Endodermal cell (in vitro differentiated cells): ENCODE measurements at places on chromosomes 16 and 17.

GRCh38 chr16:67709050-67709449 lies 10.1 kb downstream of the GFOD2 start:
- no peak for DNase-seq
- no peaks in the 10 kb centered on the region for H3K27me3 ChIP-seq
- H3K4me3 ChIP-seq, result no peak overlapping the region
- H3K36me3 ChIP-seq, result no peaks in the 10 kb centered on the region

GRCh38 chr16:25011891-25012514 lies 3.2 kb downstream of the ARHGAP17 start:
- no peak overlapping the region for H3K27ac ChIP-seq
- H3K27me3 ChIP-seq, result no peaks in the 10 kb centered on the region
- DNase-seq, result no peak
- H3K4me1 ChIP-seq, result peaks cover 6% of the 10 kb centered on the region
- H3K4me3 ChIP-seq, result no peak overlapping the region
- peaks cover 16% of the 10 kb centered on the region for H3K36me3 ChIP-seq

GRCh38 chr17:42409523-42410318 lies 13.3 kb downstream of the CAVIN1 start:
- DNase-seq, result peak; percentile 38
- H3K4me1 ChIP-seq, result no peaks in the 10 kb centered on the region
- no peak overlapping the region for H3K27ac ChIP-seq
- H3K4me3 ChIP-seq, result no peak overlapping the region
- no peaks in the 10 kb centered on the region for H3K36me3 ChIP-seq
- H3K27me3 ChIP-seq, result peaks cover 7% of the 10 kb centered on the region

DNA sequence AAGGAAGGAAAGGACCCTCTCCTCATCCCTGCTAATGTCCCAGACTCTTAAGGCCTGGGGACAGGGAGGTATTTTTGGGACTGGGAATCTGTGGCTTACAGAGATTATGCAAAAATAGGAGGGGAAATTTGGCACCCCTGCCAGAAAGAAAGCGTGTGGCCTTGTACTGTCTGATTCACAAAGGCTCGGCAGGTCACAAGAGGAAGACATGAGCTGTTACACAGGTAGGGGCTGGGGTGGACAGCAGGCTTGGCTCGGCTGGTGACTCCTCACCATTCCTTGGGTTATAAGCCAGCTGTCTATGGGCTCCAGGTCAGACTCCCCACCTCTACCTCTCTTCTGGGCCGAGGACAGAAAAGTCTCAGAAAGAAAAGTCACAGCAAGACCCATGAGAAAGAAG lies 20.7 kb upstream of the SREBF1 start:
- no peaks in the 10 kb centered on the region for H3K4me1 ChIP-seq
- H3K27me3 ChIP-seq, result no peaks in the 10 kb centered on the region
- H3K36me3 ChIP-seq, result no peaks in the 10 kb centered on the region
- H3K4me3 ChIP-seq, result no peak overlapping the region
- no peak overlapping the region for H3K27ac ChIP-seq
- peak; percentile 38 for DNase-seq

- H3K36me3 ChIP-seq, result no peaks in the 10 kb centered on the region
- no peaks in the 10 kb centered on the region for H3K27me3 ChIP-seq
- no peak for DNase-seq
- H3K4me1 ChIP-seq, result no peaks in the 10 kb centered on the region
Measured at GRCh38 chr17:63040816-63041215, 74.8 kb downstream of the TANC2 start.

DNA sequence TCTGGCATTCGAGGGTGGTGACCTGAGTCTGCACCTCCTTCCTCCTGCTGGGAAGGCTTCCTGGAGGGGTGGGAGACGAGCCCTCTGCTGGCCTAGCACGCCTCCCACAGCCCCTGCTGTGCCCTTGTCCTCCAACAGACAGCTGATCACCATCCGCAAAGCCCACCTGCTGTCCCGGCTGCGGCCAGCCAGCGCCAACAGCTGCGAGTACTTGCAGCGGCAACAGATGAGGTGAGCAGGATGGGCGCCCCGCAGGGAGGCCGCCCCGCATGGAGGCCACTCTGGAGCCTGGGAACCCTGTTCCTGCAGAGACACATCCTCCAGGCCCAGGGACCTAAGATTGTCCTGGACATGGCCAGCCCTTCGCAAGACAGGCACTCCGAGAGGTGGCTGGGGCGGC lies 21.6 kb downstream of the UBALD1 start:
- no peaks in the 10 kb centered on the region for H3K27me3 ChIP-seq
- peaks cover 5% of the 10 kb centered on the region for H3K4me1 ChIP-seq
- DNase-seq, result peak; percentile 92
- no peaks in the 10 kb centered on the region for H3K36me3 ChIP-seq
- no peak overlapping the region for H3K4me3 ChIP-seq

DNA sequence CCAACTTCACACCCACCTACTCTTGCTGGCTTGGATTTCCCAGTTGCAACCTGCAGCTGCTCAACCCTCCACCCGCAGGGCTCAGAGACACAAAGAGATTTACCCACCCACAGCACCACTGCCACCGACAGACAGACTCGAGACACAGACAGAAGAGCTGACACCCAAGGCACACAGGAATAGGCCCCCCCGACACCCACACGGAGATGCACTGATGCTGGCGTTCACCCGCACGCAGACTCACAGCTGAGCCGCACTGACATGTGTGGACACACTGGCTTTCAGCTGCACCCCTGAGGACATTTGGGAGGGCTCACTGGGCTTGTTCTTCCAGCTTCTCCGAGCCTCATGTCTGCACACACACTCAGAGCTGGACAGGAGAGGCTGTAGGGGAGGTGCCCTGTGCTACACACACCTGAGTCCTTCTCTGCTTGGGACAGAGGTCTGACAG lies 8.2 kb downstream of the STX1B start:
- no peaks in the 10 kb centered on the region for H3K36me3 ChIP-seq
- peaks cover 25% of the 10 kb centered on the region for H3K27me3 ChIP-seq
- H3K4me1 ChIP-seq, result no peaks in the 10 kb centered on the region
- no peak overlapping the region for H3K4me3 ChIP-seq
- DNase-seq, result peak; percentile 41

DNA sequence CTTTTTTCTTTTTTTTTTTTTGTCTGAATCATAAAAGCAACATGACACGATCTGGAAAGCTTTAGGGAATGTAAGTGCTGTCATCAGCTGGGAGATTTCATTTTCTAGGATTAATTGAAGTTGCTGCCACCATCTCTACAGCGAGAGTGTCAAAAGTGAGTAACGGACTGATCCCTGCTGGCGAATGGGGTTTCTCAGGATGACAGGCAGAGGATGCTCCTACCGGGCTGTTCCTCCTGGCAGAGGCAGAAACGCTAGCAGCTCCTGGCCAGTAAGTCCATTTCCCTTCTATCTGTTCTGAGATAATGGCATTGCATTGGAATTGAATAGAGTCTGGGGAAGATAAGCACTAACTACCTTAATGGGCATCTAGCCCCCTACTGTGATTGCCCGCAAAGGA lies 80.5 kb upstream of the KIFC3 start:
- no peak overlapping the region for H3K4me3 ChIP-seq
- no peak overlapping the region for H3K27ac ChIP-seq
- H3K27me3 ChIP-seq, result no peaks in the 10 kb centered on the region
- no peaks in the 10 kb centered on the region for H3K36me3 ChIP-seq

DNA sequence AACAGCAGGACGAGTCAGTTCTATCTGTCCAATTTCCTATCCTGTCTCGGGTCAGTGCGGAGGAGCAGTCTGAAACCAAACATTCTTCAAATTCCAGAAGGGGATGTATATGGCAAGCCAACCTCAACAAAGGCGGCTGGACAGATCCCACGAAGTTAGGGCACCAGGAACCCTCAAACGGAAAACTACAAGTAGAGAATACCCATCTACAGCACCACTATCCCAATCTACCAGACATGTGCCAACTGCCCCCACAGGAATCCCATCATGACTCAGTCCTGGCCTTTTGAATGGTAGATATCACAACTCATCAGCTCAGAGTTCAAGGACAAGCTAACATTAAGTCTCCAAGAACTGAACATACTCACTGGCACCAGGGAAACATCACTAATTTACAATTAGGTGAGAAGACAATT lies 2.3 kb downstream of the NAT9 start:
- H3K4me3 ChIP-seq, result no peak overlapping the region
- no peak overlapping the region for H3K27ac ChIP-seq
- peaks cover 56% of the 10 kb centered on the region for H3K36me3 ChIP-seq
- no peaks in the 10 kb centered on the region for H3K27me3 ChIP-seq
- DNase-seq, result no peak
- peaks cover 5% of the 10 kb centered on the region for H3K4me1 ChIP-seq

- H3K4me1 ChIP-seq, result no peaks in the 10 kb centered on the region
- DNase-seq, result no peak
- H3K27ac ChIP-seq, result no peak overlapping the region
- no peaks in the 10 kb centered on the region for H3K36me3 ChIP-seq
- H3K27me3 ChIP-seq, result peaks cover 33% of the 10 kb centered on the region
Measured at GRCh38 chr16:6853565-6853964, 479.1 kb upstream of the RBFOX1 start.

GRCh38 chr17:8927395-8927794 lies 38.1 kb downstream of the PIK3R5 start:
- H3K27ac ChIP-seq, result no peak overlapping the region
- H3K4me3 ChIP-seq, result no peak overlapping the region
- H3K27me3 ChIP-seq, result no peaks in the 10 kb centered on the region
- DNase-seq, result no peak

DNA sequence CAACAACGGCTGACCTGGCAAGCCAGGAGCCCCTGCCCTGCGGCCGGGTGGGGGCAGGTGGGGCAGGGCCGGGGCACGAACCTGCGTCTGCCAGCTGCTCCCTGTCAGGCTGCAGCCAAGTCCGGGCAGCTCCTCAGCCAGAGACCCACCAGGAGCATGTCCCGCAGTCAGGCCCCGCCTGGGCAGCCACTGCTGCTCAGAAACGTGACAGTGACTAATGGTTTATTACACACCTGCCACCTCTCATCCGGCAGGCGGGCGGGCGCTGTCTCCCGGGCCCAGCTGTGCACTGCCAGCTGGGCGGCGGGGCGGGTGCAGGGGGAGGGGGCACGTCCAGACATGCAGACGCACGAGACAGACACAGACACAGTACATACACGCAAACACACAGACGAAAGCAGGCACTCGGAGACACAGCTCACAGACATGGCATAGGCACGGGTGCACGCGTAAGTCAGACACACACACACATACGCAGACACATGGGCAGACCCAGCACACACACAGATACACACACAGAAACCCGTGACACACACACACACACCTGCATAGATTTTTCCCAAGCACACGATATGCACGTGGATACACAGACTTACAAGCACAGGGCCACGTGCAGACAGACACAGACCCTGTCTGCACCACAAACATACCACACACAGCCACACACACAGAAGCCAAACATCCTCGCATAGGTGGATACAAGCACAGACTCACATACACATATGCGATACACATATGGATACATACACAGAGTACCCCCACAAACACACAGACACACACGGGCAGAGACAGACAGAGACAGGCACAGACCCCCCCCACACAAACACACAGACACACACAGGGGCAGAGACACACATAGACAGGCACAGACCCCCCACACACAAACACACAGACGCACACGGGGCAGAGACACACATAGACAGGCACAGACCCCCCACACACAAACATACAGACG lies 248.3 kb upstream of the CIBAR2 start:
- no peaks in the 10 kb centered on the region for H3K4me1 ChIP-seq
- no peak for DNase-seq
- H3K4me3 ChIP-seq, result no peak overlapping the region
- no peaks in the 10 kb centered on the region for H3K27me3 ChIP-seq

GRCh38 chr16:19123535-19124178 lies 9.9 kb downstream of the ITPRIPL2 start:
- H3K4me3 ChIP-seq, result no peak overlapping the region
- H3K4me1 ChIP-seq, result no peaks in the 10 kb centered on the region
- no peak for DNase-seq
- no peak overlapping the region for H3K27ac ChIP-seq
- peaks cover 3% of the 10 kb centered on the region for H3K36me3 ChIP-seq

DNA sequence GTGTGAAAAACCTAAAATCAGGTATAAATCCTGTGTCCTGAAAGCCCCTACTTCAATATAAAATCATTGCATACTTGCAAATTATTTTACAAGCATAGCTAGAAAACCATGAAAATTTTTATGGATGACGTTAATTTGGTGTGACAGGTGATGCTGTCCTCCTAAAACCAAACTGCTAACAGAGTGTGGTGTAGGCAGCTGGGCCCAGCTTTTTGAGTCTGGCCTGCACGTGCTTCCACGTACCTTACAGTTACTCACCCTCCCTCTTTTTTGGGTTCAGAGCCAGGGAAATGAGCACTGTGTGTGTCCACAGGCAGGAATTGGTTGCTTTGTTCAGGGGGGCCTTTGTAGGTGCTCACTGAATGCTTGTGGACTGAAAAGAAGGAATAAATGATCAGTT lies 36.4 kb downstream of the CLEC16A start:
- DNase-seq, result no peak
- peaks cover 2% of the 10 kb centered on the region for H3K4me1 ChIP-seq
- H3K27ac ChIP-seq, result no peak overlapping the region
- H3K27me3 ChIP-seq, result no peaks in the 10 kb centered on the region
- H3K36me3 ChIP-seq, result peaks cover 35% of the 10 kb centered on the region

- no peaks in the 10 kb centered on the region for H3K27me3 ChIP-seq
- H3K27ac ChIP-seq, result no peak overlapping the region
- no peaks in the 10 kb centered on the region for H3K36me3 ChIP-seq
- no peaks in the 10 kb centered on the region for H3K4me1 ChIP-seq
- H3K4me3 ChIP-seq, result no peak overlapping the region
- DNase-seq, result no peak
Measured at GRCh38 chr17:34379868-34380267, 16.8 kb upstream of the CCL1 start.

GRCh38 chr16:61403386-61403785 lies 632.9 kb downstream of the CDH8 start:
- no peak overlapping the region for H3K27ac ChIP-seq
- H3K4me1 ChIP-seq, result no peaks in the 10 kb centered on the region
- no peak overlapping the region for H3K4me3 ChIP-seq
- DNase-seq, result no peak
- no peaks in the 10 kb centered on the region for H3K27me3 ChIP-seq
- no peaks in the 10 kb centered on the region for H3K36me3 ChIP-seq

DNA sequence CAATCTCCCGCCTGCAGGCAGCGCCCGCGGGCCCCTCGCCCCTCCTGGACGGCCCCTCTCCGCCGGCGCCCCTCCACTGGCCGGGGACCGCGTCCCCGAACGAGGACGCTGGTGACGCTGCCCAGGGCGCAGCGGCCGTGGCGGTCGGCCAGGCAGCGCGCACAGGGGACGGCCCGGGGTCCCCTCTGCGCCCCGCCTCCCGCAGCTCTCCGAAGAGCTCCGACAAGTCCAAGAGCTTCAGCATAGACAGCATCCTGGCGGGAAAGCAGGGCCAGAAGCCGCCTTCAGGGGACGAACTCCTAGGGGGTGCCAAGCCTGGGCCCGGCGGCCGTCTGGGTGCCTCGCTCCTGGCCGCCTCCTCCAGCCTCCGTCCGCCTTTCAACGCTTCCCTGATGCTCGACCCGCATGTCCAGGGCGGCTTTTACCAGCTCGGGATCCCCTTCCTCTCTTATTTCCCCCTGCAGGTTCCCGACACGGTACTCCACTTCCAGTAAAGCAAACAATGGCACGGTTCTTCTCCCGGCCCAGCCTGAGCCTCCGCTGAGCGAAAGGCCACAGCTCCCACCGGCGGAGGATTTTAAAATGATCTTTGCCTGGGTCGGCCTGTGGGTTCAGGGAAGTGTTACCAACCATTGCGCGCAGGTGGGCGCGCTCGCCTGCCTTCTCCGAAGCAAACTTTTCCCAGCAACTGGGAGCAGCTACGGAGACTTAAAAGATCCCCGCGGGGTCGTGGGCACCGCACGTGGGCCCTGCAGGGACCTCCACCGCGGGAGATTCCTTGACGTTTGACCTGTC lies 1.1 kb downstream of the FOXL1 start:
- peak overlapping the region; percentile 66 for H3K4me3 ChIP-seq
- peaks cover 98% of the 10 kb centered on the region for H3K27me3 ChIP-seq
- H3K4me1 ChIP-seq, result peaks cover 7% of the 10 kb centered on the region
- no peaks in the 10 kb centered on the region for H3K36me3 ChIP-seq
- DNase-seq, result peak; percentile 67
